Effector memory CD4-positive, alpha-beta T cell (primary cell): ENCODE measurements at places on chromosomes 5 and 9.

DNA sequence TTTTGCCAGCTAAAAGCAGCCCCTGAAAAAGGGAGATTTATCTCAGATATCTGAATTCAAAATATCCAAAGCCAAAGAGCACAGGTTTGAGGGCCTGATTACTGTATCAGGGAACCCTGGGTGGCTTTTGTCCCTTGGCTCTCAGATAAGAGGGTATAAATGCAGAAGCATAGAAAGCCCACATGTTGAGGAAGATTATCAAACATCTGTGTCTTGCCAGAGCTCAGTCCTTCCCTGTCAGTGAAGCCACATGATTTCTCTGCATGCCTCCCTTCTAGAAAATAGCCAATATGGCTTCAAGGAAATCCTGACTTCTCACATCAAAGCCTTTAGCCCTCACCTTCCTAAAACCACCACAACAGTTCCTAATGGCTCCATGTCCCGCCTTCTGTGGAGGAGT lies 408.0 kb upstream of the DMAC1 start:
- no peak for DNase-seq

GRCh38 chr5:58834242-58835225 lies 251.7 kb downstream of the RAB3C start:
- DNase-seq: no peak

- no peak for DNase-seq
Measured at GRCh38 chr9:88198341-88198807, 60.1 kb upstream of the SPATA31C2 start.

GRCh38 chr9:98195671-98196070 lies 3.2 kb upstream of the CORO2A start:
- no peak for DNase-seq

GRCh38 chr9:32926911-32927310 lies 74.5 kb downstream of the APTX start:
- no peak for DNase-seq

DNA sequence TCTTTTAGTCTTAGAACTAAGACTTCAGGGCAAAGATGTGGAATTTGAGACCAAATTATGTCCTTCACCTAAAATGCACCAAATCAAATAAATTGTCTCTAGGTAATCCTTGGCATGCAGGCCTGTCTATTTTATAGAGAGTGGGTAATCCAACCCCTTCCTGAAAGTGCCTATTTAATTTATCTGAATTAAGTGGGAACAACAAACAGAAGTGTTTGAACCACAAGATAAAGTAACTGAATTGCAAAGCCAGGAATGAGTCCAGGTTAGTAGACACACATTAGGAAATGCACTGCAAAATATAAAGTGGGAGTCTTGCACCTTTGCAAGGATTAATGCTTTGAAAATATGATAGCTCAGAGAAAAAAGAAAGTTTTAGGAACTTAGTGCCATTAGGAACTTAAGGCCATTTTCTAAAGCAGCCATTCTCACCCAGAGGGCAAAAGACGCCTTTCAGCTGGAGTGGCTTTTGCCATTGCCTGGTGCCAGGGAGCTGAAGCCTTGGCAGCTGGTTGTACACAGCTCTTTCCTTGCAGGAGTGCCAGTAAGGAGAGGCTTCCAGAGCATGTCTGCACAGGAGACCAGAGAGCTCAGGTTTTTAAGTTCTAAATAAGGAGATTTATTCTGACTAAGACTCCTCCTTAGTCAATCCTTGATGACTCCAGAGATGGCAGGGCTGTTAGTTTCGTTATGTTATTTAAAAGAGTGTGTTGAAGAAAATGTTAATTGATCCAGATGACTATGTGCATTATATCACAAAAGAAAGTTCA lies 151.7 kb upstream of the ELL2 start:
- DNase-seq: no peak

DNA sequence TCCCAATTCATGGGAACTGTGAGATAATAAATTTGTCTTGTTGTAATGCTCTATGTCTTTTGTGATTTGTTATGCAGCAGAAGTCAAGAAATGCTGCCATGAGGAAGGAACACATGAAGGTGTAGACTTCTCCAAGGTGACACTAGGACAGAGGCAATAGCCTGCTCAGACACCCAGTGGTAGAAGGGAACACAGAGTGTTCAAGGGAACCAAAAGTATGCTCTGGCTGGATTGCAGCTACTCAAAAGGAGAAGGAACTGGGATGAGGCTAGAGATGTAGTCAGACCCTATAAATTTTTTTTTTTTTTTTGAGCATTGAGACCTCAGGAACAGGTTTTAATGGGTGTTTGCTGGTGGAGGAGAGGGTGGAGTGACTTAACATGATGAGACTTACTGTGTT lies 232.5 kb downstream of the PARP8 start:
- DNase-seq: no peak

DNA sequence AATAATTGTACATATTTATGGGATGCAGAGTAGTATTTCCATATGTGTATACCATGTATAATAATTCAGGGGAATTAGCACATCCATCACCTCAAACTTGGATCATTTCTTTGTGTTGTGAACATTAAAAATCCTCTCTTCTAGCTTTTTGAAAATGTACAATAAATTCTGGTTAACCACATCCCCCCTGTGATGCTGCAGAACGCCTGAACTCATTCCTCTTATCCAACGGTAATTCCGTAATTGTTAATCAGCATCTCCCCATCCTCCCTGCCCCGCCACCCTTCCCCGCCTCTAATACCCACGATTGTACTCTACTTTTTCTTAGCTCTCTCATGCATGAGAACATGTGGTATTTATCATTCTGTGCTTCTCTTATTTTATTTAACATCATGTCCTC lies 127.7 kb upstream of the ANKRD55 start:
- no peak for DNase-seq

- no peak for DNase-seq
Measured at GRCh38 chr9:115759426-115759825, 394.2 kb upstream of the PAPPA start.

GRCh38 chr5:30099634-30100033 lies 1093.9 kb upstream of the CDH6 start:
- no peak for DNase-seq

- no peak for DNase-seq
Measured at GRCh38 chr9:124342402-124342775, 72.9 kb downstream of the PSMB7 start.

GRCh38 chr5:32475334-32476097 lies 31.0 kb upstream of the ZFR start:
- DNase-seq: no peak

DNA sequence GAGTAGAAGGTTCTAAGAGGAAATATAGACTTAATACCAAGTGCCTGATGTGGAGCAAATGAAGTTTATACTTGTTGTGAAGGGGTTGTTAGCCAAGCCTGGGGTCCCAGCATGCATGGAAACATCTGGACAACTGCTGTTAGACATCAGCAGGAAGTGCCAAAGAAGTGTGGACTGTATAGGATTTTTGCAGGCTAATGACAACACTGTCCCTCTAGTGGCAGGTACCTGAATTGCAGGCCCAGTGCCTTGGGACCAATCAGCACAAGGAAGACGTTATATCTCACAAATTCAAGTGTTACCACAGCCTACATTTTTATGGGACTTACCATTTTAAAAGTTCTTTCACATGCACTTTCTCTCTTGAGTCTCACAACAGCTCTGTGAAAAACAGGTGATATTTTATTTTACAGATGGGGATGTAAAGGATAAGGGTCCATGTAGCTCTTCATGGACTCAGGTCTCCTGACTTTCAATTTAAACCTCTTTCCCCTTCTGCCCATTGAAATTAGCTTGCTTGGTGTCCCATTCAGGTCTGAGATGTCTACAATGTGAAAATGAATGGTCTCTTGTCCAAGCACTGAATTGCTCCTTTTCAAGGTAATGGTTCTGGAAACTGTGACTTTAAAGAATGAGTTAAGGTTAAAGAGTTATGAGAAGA lies 89.0 kb upstream of the MAP1B start:
- peak; percentile 1 for DNase-seq

DNA sequence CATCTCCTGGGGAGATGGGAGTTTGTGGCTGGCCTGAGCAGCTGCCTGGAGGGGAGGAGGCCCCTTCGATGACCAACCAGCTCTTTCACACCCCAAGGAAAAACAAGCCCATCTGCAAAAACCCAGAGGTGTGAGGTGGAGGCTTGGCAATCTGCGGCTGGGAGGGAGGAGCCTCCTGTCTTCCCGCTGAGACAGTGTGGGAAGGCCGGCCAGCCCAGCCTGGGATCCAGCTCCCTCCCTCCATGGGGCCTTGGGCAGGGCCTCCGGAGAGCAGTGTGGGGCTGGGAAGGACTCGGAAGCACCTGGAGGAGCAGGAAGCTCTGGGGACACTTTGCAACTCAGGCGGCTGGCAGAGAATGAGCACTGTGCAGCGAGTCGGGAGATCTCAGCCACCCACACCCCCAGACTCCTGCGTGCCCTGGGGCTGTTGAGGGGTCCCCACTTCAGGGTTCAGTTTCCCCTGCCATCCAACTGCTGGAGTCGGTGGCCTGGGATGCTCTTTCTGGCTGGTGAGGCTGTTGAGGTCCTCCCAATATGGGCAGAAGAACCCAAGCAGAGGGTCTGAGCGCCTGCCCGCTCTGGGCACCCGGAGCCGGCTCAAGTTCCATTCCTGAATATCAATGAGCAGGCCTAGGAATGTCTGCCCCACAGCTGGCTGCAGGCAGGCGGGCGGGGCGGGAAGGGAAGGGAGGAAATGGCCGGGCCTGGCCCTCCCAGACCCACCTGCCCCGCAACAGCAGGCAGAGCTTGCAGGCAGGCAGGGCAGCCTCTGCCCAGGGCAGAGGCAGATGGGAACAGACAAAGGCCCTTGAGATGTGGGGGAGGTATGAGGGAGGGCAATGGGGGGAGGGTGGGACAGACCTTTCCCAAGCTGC lies 101.1 kb downstream of the FGF18 start:
- DNase-seq: no peak
